ENCODE measurements at places on chromosomes 11 and 22. TPM values are rescaled to one million over a fixed set of nuclear protein-coding genes. Genes with fewer than 3 reads are reported as not detected.

HINFP gene
- 35.5 TPM for total RNA-seq

CD3D gene
- total RNA-seq, result not detected

SIK3 gene
- total RNA-seq, result 37.2 TPM

HTR3B gene
- not detected for total RNA-seq

FGF19 gene
- total RNA-seq, result 0.29 TPM

POU2AF2 gene
- total RNA-seq, result not detected

MS4A3 gene
- total RNA-seq, result not detected

LRRN4CL gene
- total RNA-seq, result 0.84 TPM

TTC28 gene
- total RNA-seq, result 28.6 TPM

RAG2 gene
- total RNA-seq, result not detected

ZBTB16 gene
- 8.8 TPM for total RNA-seq

ZNRF3 gene
- total RNA-seq, result 14.2 TPM

CATSPERZ gene
- total RNA-seq, result 0.55 TPM

SLC22A8 gene
- 0.16 TPM for total RNA-seq

ARVCF gene
- 58.2 TPM for total RNA-seq

ACRV1 gene
- not detected for total RNA-seq

DEFB131B gene
- total RNA-seq, result not detected

CRYBB2 gene
- total RNA-seq, result not detected

SCGB1C1 gene
- total RNA-seq, result not detected

Data from endodermal cell (in vitro differentiated cells).